C1 segment of cervical spinal cord (tissue), 14 donors: ENCODE measurements at places on chromosomes 7 and 10.

DNA sequence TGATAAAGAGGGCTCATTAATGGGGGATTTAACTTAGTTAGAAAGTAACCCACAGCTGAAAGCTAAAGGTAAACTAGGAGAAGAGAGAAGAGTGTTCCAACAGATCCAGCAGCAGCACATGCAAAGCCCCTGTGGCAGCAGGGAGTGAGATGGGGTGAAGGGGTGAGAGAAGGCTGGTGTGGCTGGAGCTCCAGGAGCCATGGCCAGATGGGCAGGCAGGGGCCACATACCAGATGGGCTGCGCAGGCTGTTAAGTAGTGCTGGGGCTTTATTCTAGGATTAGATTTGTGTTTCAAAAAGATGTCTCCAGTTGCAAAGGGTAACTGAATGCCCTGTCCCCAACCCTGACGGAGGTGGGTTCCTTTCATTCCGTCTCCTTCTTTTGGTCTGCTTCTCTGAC, 33.2 kb downstream of the HIF1AN start:
- DNase-seq = no peak

GRCh38 chr10:61933859-61934555, 32.5 kb downstream of the ARID5B start:
- DNase-seq = no peak

DNA sequence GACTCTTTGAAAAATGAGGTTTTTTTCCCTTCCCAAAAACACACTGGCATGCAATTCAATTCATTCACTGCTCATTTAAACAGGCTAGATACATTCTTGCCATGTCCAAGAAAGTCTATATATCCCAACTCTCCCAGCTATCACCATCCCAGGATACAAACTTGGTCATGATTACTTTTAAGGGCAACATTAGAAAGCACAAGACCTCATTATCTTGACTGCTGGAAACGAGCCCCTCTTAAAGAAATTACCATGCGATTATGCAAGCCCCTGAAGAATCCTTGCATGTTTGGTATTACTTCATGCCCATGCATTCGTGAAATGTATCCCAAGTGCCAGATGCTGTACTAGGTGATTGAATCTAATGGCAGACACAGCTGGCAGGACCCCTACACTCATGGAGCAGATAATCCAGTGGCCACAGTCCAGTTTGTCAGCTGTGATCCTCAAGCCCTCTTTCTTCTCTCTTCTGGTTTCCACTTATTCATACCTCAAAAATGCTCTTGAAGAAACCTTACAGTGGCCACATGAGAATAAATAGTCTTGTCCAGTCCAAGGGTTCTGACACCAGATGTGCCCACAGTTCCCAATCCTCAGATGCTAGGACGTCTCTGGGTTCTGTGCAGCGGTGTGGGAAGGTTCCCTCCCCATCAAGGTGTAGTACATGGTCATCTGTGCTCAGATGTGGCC, 103.7 kb upstream of the HABP2 start:
- no peak for DNase-seq

DNA sequence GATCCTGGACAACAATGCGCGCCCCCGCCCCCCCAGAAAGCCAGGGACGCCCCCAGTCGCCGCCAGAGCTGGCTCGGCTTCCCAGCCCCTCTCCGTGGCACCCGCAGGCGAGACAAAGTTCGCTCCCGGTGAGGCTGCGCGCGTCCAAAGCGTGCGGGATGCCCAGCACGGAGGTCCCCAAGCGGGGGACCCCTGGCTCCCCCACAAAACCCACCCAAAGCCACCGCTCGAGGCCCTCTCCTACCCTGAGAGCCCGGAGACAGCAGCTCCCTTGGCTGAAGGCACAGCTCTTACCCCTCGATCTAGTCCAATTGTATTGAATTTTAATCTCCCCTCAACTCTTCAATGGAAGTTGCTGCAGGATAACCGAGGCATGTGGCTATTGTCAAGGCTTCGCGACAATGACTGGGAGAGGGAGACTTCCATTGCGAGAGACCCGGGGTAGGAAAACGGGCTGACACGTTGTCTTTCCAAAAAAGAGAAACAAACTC, 305.3 kb downstream of the PRPF18 start:
- DNase-seq = no peak

GRCh38 chr10:110892602-110893288, 21.0 kb downstream of the PDCD4 start:
- DNase-seq = no peak

GRCh38 chr7:41786944-41787343, 84.1 kb upstream of the INHBA start:
- DNase-seq = no peak

GRCh38 chr7:98991141-98991540, 112.8 kb downstream of the TRRAP start:
- no peak for DNase-seq

DNA sequence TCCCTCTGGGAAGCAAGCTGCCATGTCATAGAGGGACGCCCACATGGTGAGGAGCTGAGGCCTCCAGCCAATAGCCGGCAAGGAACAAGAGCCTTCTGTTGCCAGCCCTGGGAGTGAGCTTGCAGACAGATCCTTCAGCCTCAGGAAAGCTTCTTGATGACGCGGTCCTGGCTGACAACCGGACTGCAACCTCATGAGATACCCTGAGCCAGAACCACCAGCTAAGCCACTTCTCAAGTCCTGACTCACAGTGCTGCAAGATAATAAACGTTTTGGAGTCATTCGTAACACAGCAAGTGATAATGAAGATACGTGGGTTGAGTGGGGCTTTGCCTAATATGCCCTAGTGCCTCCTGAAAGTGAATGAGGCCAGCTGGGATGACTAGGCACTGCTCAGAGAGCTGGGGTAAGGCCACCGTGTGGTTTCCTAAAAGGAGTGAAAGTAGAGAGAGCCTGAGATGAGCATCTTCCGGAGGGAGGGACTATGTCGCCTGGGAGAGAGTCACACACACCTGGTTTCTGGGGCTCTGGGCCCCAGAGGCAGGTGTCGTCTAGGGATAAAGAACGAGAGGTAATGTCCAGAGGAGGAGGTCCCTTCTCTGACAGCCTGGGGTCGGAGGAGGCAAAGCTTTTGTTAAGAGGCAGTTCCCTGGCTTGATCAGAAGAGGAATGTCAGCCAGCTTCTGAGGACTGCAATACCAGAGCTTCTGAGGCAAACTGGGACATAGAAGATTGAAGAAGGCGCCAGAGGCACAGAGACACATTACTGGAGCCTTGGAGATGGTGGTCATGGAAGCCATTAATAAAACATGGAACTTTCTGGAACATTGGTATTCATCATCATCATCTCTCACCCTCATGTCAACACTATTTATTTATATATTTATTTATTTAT, 53.6 kb downstream of the PYROXD2 start:
- peak; percentile 98 for DNase-seq

GRCh38 chr7:50962962-50963374, 180.3 kb upstream of the GRB10 start:
- DNase-seq = no peak

GRCh38 chr7:118305671-118306070, 81.2 kb downstream of the ANKRD7 start:
- DNase-seq = no peak

- no peak for DNase-seq
Measured at GRCh38 chr10:26574783-26575182, 122.7 kb upstream of the PDSS1 start.

DNA sequence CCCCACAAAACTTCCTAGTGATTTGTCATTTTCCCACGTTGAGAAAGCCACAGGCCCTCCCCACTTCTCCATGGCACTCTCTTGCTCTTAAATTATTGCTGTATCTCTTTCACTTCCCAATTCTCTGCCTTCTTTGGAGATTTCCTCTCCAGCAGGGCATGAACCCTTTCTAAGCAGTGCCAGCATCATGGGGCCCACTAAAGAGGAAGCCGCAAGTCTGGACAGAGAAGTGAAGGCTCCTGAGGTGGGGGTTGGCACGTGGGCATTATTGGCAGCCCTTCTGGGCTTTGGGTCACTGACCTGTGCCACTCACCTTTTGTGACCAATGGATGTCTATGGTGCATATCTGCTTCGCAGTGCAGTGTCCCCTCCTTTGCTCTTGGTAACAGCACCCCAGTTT, 97.7 kb upstream of the TCF7L2 start:
- peak; percentile 29 for DNase-seq

- no peak for DNase-seq
Measured at GRCh38 chr10:131897297-131897899, 3.4 kb upstream of the PPP2R2D start.

GRCh38 chr7:18513343-18513742, 17.8 kb downstream of the HDAC9 start:
- DNase-seq = no peak

DNA sequence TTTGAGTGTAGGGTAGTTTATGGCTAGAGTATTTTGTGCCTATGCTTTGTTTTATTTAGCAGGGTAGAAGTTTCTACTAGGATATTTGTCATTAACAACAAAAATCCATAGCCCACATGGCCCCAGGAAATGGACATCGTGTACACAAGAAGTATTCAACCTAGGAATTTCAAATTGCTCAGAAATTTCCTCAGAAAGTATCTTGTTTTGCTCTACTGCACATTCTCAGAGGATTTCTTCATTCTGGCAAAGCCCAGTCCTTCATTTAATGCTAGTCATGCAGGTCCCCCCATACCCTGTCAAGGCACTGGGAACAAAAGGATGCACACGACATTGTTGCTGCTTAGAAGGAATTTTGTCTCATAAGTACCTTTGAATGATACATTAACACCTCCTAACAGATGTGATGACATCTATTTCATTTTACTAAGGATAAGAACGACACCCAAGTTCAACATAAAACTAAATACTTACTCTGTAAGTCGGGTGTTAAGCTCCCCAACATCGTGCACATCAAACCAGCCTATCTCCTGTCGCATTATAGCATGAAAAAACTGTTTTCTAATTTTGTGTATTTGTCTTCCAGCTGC, 34.3 kb downstream of the ABCB1 start:
- DNase-seq = no peak

DNA sequence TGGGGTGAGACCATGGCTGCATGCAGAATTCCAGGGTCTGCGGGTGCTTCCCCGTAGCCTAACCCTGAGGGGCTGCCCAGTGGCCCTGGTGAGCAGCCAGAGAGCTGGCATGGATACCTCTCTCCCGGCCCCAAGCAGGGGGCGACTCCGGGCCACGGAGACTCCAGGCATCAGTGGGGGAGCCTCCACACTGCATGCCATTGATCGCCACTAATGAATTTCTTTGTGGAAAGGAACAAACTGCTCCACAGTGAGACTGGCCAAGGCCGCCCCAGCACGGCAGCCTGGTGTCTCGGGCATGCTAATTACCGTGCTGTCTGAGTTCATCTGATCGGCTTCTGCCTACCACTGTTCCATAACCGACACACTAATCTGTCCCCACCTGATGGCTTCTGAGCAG, 184.4 kb downstream of the GRID1 start:
- peak; percentile 55 for DNase-seq

DNA sequence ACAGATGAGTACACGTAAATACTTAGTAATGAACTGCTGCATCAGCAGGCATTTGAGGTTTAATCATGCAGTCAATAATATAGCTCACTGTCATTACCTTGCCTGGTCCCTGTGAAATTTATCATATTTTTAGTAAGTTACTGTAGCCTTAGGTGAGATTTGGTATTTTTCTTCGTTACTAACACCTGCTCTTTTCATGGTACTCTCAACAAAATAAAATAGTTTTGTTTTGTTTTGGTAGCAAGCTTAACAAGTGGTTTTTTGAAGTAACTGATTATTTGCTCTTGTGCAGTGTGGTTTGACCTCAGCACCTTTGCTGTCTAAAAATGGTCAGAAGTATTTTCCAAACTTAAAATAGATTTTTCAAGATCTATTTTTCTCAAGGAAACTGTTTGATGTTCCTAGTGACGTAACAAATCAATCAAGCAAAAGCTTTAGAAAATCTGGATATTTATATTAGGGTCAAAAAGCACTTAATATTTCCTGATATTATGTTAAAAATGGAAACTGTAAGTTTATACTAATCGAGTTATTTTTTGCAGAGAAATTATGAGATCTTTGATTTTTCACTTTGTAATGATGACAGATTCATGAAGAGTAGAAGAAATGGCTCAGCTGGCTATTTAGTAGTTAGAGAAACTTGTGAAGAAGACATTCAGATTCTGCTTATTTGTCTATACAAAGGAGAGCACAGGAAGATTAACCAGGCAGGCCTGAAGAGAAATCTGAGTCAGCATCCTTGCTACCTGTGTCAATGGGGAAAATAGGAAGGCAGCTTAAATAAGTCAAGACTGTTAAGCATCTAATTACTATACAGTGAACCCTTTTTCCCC, 21.0 kb upstream of the RPA3 start:
- DNase-seq = no peak

DNA sequence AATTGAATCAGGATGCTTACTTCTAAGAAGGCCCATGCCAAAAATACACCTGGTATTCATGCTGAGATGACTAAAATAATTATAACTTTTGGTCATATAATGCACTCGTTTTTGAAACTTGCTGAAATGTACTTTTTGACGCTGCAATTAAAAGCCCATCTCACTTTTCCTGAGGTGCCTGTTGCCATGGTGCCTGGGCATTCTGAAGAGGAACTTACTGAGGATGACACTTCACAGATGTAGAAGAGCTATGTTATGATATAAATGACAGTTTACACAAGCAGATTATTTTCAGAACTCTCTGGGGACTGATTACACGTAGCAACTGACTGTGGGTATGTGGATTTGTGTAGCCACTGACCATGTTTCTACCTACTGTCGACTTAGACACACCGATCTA, 182.4 kb downstream of the TPK1 start:
- DNase-seq = no peak

DNA sequence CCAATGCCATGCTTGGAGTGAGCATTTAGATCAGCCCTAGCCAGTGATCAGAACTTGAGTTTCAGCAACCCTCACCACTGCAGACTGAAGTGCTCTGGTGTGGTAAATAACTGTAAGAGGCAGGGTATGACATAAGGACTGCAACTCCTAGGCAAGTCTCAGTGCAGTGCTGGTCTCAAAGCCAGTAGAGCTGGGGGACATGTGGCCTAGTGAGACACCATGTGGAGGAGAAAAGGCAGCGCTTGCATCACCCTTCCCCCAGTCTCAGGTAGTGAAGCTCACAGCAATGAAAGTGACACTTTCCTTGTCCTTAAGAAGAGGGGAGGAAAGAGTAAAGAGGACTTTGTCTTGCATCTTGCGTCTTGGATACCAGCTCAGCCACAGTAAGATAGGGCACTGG, 386.8 kb upstream of the POT1 start:
- peak; percentile 2 for DNase-seq

DNA sequence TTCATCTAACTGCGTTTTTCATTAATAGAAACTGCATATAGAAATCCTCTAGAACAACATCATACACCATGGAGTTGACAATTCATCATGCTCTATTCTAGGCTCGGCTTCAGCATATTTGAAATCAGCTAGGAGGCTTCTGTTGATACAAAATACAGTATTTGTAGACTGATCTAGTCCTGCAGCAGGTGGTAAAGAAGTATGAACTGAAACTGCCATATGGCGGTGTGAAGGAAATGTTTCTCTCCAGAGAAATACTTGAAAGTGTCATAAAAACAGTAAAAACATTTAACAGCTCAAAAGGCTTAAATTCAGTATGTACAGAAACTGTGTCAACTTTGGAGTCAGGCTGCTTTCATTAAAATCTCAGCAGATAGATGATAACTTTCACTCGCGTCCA, 32.0 kb upstream of the MYO3A start:
- DNase-seq = no peak

GRCh38 chr7:126689037-126689436, 563.7 kb downstream of the GRM8 start:
- DNase-seq = no peak

GRCh38 chr7:91291902-91292301, 27.7 kb downstream of the FZD1 start:
- no peak for DNase-seq
